ENCODE measurements at places on chromosomes 2 and 18. TPM values are rescaled to one million over a fixed set of nuclear protein-coding genes. Genes with fewer than 3 reads are reported as not detected.

Gene FOXD4L1
- total RNA-seq: not detected

GRCh38 chr18:48124857-48125626, 194.6 kb upstream of the SMAD2 start:
- no peak for DNase-seq

GRCh38 chr2:196520605-196521004, 118.9 kb upstream of the CCDC150 start:
- DNase-seq: no peak

DNA sequence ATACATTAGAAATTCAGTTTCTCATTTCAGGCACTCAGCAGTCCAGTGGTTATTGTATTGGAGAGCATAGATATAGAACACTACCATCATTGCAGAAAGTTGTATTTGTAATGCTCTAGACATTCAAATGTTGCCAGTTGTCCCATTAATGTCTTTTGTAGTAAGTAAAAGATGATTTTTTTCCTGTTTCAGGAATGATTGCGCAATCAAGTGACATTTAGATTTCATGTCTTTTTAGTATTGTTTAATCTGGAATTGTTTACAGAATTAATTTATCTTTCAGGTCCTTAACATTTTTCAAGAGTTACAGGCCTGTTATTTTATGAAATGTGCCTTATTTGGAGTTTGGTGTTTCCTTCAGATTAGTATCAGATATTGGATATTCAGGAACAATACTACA, 134.7 kb downstream of the MSTN start:
- no peak for DNase-seq

DNA sequence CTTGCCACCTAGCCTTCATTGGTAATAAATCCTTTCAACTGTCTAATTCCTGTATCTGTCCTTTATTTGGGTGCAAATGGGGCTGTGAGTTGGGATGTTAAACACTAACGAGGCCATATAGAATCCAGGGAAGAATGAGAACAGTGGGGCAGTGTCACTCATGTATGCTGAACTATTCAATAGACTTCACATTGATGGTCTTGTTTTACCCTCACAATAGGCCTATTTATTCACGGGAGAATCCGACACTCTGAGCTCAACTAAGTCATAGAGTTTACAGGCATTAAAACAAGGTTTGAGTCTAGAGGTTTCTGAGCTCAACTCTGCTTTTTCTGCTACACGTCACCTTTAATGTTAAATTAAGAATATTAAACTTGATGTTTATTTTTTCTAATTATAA, 421.6 kb downstream of the SOX11 start:
- no peak for DNase-seq

- DNase-seq: no peak
Observed at GRCh38 chr2:177405029-177405692, 12.6 kb downstream of the AGPS start.

- no peak for DNase-seq
Observed at GRCh38 chr2:208545403-208546042, 138.9 kb downstream of the PTH2R start.

DNA sequence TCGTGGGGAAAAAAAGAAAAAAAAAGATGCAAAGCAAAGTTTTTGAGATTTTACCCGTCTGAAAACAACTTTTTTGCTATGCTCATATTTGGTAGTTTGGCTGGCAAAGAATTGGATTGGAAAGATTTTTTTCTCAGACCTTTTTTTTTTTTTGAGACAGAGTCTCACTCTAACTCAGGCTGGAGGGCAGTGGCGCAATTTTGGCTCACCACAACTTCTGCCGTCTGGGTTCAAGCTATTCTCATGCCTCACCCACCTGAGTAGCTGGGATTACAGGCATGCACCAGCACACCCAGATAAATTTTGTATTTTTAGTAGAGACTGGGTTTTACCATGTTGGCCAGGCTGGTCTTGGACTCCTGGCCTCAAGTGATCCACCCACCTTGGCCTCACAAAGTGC, 56.3 kb upstream of the TANC1 start:
- DNase-seq: no peak

All from H4 (cell line).